Gastroesophageal sphincter (tissue), 4 donors: ENCODE measurements at places on chromosomes 6 and 20. TPM values are rescaled to one million over a fixed set of nuclear protein-coding genes. Genes with fewer than 3 reads are reported as not detected.

- no peak for ATAC-seq
These were observed 110.2 kb upstream of the ZNF184 start for GRCh38 chr6:27582928-27583725.

GRCh38 chr20:33097001-33097400, 17.6 kb downstream of the BPIFB4 start:
- no peak for ATAC-seq

GRCh38 chr6:22024973-22025467, 271.8 kb downstream of the PRL start:
- no peak for ATAC-seq

- no peak for ATAC-seq
These were observed 10.9 kb downstream of the ARFGEF2 start for GRCh38 chr20:48932375-48932941.

DNA sequence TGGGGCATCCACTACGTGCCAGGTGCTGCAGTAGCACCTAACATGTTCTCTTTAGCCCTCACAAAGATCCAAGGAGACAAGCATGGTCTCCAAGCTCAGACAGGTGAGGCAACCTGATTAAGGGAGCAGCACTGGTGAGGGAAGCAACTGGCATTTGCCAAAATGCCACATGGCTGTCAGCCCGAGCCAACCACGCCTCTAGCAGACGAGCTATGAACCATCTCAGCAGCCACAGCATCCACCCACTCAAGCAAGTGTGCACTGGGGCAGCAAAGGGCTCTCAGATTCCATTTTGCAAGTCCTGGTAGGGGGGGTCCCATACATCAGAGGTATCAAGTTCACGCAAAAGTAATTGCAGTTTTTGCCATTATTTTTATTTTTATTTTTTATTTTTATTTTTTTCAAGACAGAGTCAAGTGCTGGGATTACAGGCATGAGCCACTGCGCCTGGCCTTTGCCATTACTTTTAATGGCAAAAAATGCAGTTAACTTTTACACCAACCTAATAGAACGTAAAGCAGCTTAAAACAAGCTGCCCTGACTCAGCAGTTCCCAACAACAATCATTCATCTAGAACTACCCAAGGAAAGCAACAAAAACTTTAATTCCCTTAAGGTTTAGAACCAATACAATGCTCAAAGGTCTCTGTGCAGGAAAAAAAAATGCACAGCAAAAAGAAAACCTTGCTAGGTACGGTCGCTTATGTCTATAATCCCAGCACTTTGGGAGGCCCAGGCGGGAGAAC, 36.3 kb upstream of the SPDEF start:
- no peak for ATAC-seq

GRCh38 chr20:59663513-59664060, 59.2 kb downstream of the PHACTR3 start:
- no peak for ATAC-seq

GRCh38 chr6:25583099-25583498, 68.9 kb upstream of the SCGN start:
- no peak for ATAC-seq

DNA sequence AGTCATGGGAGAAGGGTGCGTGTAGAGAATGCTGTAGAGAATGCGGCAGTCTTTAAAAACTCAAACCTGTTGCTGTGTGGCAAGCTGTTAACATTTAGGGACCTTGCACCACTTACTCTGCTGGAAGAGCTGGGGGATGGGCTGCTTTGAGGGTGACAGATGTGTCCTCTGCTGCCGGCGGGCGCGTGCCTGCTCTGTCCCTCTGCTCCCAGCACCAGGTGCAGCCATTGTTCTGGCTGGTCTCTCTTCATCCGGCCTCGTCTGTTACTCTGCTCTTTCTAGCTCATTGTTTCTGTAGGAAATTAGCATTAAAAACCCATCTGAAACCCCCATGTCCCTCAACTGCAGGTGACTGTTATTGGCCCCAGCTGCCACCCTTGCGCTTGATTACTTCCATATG, 78.5 kb downstream of the CBFA2T2 start:
- peak; percentile 48 for ATAC-seq

DNA sequence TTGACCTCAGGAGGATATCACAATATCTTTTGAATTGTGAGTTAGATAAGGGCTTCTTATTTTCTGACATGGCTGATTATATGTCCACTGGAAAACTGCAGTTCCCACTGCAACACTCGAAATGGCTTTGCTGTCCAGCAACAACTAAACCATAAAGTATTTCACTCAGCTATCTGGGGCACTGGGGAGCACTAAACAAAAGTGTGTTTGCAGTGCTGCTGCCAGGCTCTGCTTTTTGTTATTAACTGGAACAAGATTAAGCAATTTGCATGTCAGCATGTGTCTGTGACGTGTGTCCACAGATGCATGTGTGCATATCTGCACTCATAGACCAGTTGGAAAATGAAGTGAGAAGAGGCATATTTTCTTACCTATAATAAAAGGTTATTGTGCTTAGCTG, 107.8 kb upstream of the CCN2 start:
- no peak for ATAC-seq

DNA sequence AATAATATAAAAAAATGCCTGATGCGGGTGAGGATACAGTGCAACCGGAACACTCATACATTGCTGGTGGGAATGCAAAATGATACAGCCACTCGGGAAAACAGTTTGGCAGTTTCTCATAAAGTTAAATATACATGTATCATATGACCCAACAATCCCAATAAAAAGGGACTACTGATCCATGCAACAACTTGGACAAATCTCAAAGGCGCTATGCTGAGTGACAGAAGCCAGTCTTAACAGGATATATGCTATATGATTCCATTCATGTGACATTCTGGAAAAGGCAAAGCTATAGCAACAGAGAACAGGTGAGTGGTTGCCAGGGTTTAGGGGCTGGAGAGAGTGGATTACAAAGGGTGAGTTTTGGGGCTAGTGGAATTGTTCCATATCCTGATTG, 170.2 kb upstream of the MLN start:
- no peak for ATAC-seq

DNA sequence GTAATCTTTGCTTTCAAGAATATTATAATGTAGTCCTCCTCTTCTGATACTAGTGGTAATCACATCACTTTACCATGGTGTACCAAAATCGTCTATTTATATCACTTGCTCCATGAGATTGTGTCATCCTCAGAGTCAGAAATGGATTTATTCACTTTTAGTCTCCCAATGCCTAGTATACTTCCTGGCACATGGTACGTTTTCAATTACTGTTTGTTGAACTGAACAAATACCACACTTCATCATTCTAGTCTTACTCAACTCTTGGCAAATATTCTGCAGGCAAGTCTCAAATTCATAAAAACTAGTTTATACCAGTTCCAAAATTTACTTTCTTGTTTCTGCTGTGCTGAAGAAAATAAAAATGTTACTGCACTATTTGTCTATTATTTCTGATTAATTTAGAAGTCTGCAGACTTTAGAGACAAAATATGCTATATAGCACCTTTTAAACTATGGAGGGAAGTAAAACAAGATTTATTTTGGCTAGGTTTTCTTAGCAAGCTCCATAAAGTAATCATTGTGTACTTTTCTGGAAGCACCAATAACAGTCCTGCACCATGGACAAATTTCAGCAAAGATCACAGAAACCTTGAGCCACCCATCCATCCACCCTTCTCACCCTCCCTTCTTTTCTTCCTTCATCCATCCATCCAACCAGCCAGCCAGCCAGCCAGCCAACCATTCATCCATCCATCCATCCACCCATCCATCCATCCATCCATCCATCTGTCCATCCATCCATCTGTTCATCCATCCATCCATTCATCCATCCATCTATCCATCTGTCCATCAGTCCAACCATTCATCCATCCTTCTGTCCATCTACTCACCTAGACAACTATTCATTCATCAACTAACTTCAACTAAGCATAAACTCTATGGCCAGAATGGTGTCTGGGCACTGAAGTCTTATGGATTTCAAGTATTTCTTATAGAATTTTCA, 102.1 kb upstream of the STMND1 start:
- ATAC-seq, result peak; percentile 82

GRCh38 chr20:46953596-46953995, 59.0 kb downstream of the EYA2 start:
- ATAC-seq, result no peak

DNA sequence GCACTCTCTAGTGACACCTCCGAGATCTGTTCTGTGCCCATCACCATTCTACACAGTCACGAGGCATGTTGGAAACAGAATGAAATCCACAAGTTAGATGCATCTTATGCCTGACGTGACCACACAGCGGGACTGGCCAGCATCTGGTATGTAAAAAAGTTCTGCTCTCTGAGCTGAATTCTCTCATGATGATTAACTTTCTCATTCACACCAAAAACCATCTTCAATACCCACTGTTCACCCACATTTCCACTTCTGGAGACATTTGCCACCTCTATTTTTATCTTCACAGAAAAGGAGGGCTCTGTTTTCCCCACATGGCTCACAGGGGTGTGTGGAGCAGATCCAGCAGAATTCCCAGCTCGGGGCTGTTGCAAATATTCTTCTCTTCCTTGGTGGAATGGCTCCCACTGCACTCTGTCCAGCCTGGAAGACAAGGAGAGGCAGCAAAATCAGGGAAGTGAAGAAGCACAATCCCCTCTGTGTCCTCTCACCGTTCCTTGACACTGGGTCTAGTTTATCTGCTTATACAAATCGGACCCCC, 303.4 kb downstream of the TAF4 start:
- ATAC-seq, result no peak

DNA sequence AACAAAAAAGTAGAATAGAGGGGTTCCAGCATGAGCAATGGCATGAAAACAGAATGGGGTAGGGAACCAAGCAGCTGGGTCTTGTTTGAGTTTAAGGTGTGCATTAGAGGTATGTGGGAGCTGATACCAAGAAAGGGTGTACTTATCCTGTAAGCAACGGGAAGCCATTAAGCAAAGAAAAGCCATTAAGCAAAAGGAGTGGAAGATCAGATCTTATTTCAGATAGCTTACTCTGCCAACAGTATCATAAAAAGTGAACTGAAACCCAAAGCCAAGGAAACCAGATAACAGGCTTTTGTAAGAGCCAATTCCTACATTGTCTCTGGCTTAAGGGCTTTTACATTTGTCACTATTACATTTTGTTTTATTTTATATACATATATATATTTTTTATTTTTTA, 21.3 kb upstream of the BEND6 start:
- no peak for ATAC-seq

GRCh38 chr6:167104388-167104787, 18.5 kb upstream of the CCR6 start:
- no peak for ATAC-seq

DNA sequence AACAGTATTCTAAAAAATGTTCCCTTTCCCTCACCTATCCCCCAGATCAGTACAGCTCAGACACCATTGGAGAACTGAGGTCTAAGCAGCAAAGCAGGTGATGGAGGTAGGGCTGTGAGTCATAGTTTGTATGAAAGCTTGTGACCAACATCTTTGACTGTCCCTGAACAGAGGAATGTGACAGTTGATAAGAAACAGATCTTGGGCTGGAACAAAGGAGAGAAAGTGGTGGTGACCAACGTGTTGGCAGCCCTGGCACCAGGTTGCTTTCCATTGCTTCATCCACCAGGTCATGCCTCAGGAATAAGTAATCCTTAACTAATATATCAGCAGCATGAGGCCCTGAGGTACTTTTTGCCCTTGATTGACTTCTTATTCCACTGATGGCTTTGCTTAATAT, 19.9 kb upstream of the CRIP3 start:
- no peak for ATAC-seq

DNA sequence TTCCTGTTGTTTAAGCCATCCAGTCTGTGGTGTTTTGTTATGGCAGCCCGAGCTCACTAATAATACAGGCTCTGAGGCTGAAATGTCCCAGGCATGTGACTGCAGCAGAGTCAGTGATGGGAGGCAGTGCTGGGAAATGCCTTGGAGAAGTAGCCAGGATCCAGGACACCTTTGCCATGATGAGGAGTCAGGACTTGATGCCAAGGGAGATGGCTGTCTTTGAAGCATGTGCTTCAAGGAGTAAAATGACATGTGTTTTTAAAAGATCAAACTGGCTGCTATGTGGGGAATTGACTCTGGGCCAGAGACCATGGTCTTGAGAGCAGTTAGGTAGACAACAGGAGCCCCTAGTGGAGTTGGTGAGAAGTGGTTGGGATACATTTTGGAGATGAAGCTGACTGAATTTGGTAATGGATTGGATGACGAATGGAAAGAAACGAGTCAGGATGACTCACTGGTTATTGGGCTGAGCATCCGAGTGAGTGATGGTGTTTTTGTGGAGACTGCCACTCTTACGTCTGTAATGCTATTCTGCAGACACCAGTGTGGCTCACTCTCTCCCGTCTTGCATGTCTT, 322.2 kb downstream of the PLCB1 start:
- peak; percentile 64 for ATAC-seq

DNA sequence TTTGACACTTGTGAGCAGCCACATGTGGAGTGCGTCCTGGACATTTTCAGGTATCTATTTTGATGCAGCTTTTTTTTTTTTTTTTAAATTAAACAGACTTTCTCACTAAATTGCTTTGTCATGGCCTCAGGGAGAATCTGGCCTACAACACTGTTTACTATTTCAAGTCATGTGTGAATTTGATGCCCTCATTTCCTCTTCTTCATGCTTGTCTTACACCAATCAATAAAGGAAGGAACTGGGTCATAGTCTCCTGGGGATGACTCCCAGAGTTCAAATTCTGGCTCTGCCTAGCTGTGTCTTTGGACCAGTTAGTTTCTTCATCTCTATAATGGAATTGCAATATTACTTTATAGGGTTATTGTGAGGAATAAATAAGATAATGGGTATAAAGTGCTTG, 554.1 kb downstream of the PRKN start:
- no peak for ATAC-seq

- no peak for ATAC-seq
These were observed 124.3 kb upstream of the SOX4 start for GRCh38 chr6:21469213-21469612.

GRCh38 chr20:53671370-53671769, 77.7 kb upstream of the ZNF217 start:
- no peak for ATAC-seq

- ATAC-seq, result no peak
These were observed 4.8 kb downstream of the NFYA start for GRCh38 chr6:41077536-41077935.

- ATAC-seq, result no peak
These were observed 389.7 kb upstream of the JARID2 start for GRCh38 chr6:14856177-14856576.

- ATAC-seq, result no peak
These were observed 161.0 kb downstream of the ASCC3 start for GRCh38 chr6:100719883-100720682.

Gene C6orf47
- 40.0 TPM for total RNA-seq

Gene PPIL6
- total RNA-seq, result 3.1 TPM

Gene NNAT
- total RNA-seq, result 3.3 TPM

Gene LIN28B
- total RNA-seq, result not detected

Gene ECT2L
- not detected for total RNA-seq

Gene KIF13A
- total RNA-seq, result 98.9 TPM

Gene ASXL1
- 79.8 TPM for total RNA-seq

Gene PRRT1
- total RNA-seq, result 1.2 TPM

Gene C6orf52
- total RNA-seq, result 2.5 TPM

Gene GNMT
- 2.6 TPM for total RNA-seq

Gene GPANK1
- 22.3 TPM for total RNA-seq
